ENCODE measurements at places on chromosomes 3 and 15.

- DNase-seq: no peak
These were observed 39.0 kb downstream of the GPR160 start for GRCh38 chr3:170076715-170077238.

DNA sequence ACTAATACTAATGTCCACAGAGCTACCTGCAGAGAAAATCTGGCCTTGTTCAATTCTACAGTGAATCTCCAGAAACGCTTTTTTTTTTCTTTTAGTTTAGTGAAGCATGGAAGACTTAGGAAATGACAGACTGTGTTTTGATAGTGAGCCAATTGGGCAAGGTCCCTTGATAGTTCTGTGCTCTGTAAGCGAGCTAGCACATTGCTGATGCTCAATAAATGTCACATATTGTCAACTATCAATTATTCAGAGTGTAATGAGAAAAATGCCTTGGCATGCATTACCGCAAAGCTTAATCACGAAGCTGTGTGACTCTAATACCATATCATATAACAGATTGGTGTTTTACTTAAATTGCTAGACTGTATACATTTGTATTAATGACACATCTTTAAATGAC is 5.2 kb upstream of the C3orf85 start:
- DNase-seq: no peak

- DNase-seq: no peak
These were observed 1.0 kb downstream of the ONECUT1 start for GRCh38 chr15:52789008-52789600.

GRCh38 chr15:42846647-42847046 is 73.9 kb downstream of the TTBK2 start:
- no peak for DNase-seq

- no peak for DNase-seq
These were observed 552.4 kb upstream of the CCDC54 start for GRCh38 chr3:106824856-106825255.

GRCh38 chr3:155431856-155432570 is 138.5 kb upstream of the STRIT1 start:
- DNase-seq: no peak

- DNase-seq: no peak
These were observed 4.9 kb downstream of the GALK2 start for GRCh38 chr15:49174902-49175301.

DNA sequence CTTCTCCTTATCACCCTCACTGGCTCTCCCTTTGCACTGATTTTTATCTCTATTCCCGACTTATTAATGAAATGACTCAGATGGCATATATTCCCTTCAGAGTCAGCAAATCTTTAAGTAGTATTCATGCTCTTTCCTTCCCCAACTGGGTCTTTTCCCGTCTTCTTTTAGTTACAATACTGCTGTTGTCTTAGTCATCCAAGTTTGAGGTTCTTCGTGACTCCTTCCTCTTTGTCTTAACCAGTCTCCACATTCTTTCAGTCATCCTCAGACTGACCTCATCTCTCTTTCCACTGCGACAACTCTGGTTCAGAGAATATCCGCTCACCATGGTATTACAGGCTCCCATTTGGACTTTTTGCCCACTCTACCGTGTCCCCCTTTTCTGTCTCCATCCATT is 12.4 kb downstream of the WDR5B start:
- no peak for DNase-seq

DNA sequence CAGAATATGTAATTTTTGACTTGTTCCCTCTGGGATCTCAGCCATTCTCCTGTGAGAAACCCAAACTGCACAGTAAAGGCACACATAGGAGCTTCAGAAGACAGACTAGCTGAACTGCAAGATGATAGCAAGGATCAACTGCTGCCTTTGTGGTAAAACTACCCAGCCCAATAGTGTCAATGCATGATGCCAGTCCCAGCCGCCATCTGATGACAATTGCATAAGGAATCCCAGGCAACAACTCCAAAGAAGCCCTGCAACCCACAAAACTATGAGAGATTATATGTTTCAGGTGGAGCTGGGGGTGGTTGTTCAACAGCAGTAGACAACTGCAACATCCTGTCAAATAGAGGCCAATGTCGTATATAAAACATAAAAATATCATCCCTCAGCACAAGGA is 192.4 kb upstream of the ARPP21 start:
- no peak for DNase-seq

DNA sequence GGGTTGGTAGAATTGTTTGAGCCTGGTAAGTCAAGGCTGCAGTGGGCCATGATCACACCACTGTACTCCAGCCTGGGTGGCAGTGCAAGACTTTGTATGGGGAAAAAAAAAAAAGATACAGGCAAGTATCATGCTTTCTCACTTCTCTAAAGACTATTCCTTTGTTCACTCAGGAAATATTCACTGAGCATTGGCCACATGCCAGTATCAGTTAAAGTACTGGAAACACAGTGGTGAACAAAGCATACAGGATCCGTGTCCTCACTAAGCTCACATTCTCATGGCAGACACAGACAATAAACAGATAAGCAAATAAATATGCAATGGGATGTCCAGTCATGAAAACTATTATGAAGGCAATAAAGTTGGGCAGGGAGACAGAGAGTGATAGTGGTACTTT is 5.1 kb upstream of the MTHFS start:
- DNase-seq: no peak

- DNase-seq: no peak
These were observed 332.4 kb downstream of the SATB1 start for GRCh38 chr3:18092726-18093125.

- no peak for DNase-seq
These were observed 31.4 kb downstream of the GTF2E1 start for GRCh38 chr3:120773932-120774331.

DNA sequence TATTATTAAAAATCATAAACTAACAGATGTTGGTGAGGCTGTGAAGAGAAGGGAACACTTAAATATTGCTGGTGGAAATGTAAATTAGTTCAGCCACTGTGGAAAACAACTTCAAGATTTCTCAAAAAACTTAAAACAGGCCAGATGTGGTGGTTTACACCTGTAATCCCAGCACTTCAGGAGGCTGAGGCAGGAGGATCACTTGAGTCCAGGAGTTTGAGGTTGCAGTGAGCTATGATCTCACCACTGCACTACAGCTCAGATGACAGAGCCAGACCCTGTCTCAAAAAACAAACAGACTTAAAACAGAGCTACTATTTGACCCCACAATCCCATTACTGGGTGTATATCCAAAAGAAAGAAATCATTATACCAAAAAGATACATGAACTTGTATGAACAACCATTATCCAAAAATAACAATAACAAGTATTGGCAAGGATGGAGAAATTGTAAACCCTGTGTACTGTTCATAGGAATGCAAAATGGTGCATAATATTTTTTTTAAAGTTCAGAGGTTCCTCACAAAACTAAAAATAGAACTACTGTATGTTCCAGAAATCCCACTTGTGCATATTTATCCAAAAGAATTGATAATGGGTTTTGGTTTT is 25.5 kb downstream of the ZNF148 start:
- no peak for DNase-seq

DNA sequence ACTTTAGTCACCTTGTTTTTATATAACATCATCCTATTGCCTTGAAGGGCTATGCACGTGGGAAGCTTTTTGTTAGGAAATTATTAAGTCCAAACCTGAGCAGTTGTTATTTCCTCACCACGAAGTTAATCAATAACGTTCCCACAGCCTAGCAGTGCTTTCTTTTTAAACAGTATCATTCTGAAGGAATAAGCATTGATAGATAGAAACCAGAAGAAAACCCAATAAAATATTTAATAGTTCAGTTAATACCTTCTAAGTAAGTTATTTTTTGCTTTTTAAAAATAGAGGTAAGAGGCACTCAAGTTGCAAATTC is 149.3 kb downstream of the KCNMB2 start:
- DNase-seq: no peak

DNA sequence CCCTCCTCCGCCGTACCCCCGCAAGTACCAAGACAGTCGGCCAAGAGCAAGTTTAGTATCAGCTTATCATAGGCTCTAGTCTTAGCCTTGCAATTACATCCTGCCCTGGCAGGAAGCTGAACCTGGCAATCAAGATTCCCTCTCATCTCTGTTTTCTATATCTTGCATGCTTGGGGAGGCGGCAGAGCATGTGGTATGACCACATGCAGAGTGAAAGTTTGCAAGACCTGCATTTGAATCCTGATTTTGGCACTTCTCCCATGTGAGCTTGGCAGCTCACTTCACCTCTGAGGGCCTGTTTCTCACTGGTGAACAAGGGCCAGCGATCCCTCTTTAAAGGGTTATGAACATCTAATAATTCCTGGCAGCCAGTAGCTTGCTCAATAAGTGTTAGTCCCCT is 106.1 kb upstream of the FRMD4B start:
- DNase-seq: no peak

DNA sequence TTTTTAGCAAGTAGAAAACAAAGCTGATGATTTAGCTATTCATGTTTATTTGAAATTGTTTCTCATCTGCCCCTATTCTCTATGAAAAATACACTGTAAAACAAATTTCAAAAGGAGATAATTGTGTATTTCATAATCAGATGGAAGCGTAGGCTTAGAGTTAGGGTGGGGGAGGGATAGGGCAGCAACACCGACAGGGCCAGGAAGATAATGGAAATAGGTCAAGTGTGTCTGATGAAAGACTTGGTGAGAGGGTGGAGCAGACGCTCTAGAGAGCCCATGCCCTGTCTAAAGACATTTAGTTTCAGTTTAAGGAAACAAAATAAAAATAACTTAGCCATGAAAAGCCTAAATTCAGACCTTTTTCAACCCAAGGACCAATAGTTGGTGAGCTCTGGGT is 51.6 kb upstream of the ARL6 start:
- DNase-seq: no peak

DNA sequence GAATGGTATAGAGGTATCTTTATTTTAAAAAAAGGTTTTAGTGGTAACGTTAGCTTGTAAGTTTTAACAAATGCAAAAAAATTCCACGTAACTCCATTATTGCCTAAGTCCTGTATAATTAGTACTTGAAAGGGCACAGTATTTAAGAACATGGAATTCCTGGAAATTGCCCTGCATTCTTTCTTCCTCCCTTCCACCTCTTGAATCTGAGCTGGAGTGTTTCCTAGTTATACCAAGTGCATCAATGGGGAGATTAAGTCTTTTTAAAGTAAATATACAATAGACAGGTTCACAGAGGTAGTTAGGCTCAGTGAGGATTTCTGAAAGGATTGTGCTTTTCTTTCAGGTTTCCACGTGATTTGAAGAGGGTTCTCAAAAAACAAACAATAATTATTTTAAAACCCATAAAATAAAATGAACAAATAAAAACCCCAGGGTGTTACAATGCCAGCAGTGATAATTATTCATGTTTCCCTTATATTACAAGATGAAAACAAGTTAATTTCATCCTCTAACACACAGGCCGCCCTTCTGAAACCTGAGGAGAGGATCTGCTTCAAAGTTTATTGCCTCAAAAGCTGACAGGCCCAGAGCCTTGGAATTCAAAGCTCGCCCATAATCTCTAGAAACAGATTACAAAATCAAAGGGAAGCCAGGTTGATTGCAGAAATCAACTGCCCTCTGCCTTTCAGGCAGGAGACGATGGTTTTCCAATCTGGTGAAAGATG is 128.8 kb upstream of the LMOD3 start:
- no peak for DNase-seq

GRCh38 chr3:120052677-120053076 is 41.6 kb downstream of the GSK3B start:
- DNase-seq: no peak
